ENCODE measurements at places on chromosomes 6 and 20. TPM values are rescaled to one million over a fixed set of nuclear protein-coding genes. Genes with fewer than 3 reads are reported as not detected.

CALHM6 gene
- 0.83 TPM for total RNA-seq

KHDC1L gene
- total RNA-seq = not detected

PNLDC1 gene
- total RNA-seq = not detected

STMND1 gene
- 0.27 TPM for total RNA-seq

PRPH2 gene
- not detected for total RNA-seq

All from hepatocyte (in vitro differentiated cells).